ENCODE measurements at places on chromosomes 5 and 9.

- peak; percentile 47 for DNase-seq
Observed at GRCh38 chr5:69167493-69167855, 524 bp downstream of the CCNB1 start.

- DNase-seq, result no peak
Observed at GRCh38 chr5:6372251-6373080, 5.9 kb downstream of the MED10 start.

GRCh38 chr9:127802576-127803443 is at the start of gene FPGS:
Gene FPGS, plus strand, starts transcription at chr9:127802882. Its CDS starts 43 bp downstream, at chr9:127802925.
- peak; percentile 91 for DNase-seq

GRCh38 chr9:8252445-8252844 is 452.9 kb upstream of the DMAC1 start:
- DNase-seq, result no peak

DNA sequence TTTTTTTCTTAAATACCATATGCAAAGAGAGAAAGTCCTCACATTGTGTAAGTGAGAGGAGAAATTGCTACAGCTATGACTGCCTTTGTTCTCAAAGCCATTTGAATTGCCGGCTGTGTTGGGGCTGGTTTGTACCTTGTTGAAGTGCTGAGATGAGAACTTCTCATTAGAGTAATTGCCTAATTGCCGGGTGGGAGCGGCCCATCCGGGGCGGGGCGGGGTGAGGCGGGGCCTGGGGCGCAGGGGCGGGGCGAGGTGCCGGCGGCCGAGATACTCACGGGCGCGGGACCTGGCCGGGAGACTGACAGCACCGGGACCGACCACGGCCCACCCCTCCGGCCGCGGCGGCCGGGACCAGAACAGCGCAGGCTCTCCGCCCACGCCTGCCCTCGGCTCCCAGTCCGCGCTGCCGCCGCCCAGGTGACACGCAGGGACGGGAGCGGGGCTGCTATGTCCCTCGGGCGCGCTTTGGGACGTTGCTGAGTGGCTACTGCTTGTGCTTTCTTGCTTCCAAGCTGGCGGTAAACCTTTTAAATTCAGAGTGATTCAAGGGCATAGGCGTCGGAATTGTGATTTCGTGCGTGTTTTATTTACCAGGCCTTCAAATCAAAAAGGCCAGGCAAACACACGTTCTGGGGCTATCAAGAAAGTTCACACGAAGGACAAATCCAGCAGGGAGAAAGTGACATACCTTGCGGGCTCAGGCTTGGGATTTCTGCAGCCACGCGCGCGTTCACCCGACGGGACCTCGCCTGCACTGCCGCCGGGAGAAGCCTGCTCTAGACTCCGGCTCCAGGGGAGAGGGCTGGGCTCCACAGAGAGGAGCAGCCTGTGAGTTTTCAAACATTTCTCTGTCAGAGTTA is 269.1 kb downstream of the FANCC start:
- peak; percentile 66 for DNase-seq

DNA sequence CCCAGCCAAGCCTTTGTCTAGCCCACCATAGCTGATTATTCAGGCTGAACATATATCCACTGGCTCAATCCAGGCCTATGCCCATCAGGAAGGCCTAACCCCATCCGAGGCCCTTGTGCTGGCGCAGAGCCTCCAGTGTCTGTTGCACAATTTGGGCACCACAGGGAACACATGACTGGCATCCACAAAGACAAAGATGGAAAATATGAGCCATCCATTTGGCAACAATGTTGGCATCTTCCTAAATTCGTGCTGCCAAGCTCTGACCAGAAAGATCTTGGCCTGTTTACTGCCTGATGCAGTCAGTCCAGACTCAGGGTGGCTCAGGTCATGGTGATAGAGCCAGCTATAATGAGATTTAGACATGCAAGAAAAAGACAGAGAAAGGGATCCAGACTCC is 233.8 kb downstream of the PIK3R1 start:
- no peak for DNase-seq

DNA sequence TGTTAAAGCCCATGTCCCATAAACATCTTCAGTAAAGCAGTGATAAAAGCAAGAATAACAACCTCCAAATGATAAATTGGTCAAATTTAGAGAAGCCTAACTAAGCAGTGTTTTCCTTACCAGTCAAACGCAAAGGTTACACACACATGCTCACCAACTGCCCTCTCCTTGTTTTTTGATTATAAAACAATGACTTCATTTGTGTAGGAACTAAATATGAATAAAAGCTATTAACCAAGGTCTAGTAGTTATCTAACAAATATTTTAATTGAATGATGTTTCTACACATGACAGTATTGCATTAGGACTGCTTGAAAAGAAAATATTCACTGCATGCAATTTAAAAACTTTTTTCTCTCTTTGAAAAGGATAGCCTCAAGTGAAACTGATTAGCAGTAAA is 36.7 kb downstream of the PCA3 start:
- DNase-seq, result no peak

GRCh38 chr5:138245717-138246116 is 28.7 kb downstream of the GFRA3 start:
- no peak for DNase-seq

All from OCI-M1 (cell line).